Esophagus squamous epithelium (tissue), 5 donors: ENCODE measurements at places on chromosomes 16 and 17.
A peak's percentile ranks its signal among the peaks of the same experiment; 100 is the strongest.

DNA sequence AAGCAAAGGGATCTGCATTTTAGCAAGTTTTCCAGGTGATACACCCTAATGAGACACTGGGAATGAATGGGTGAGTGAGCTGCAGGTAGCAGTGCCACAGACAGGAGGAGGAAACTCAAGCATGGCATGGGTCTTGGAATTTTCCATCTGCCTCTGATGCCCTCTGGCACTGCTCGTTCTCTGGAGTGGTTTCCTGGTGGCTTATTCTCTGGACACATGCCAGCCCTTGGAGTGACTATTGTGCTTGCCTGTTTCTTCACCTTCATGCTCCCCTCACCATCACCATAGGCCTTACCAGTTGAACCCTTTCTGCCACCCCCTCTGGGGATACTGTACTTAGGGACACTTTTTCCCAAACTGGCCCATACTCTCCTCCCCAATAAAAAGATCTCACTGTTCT is 1.6 kb downstream of the COASY start:
- no peak for DNase-seq

DNA sequence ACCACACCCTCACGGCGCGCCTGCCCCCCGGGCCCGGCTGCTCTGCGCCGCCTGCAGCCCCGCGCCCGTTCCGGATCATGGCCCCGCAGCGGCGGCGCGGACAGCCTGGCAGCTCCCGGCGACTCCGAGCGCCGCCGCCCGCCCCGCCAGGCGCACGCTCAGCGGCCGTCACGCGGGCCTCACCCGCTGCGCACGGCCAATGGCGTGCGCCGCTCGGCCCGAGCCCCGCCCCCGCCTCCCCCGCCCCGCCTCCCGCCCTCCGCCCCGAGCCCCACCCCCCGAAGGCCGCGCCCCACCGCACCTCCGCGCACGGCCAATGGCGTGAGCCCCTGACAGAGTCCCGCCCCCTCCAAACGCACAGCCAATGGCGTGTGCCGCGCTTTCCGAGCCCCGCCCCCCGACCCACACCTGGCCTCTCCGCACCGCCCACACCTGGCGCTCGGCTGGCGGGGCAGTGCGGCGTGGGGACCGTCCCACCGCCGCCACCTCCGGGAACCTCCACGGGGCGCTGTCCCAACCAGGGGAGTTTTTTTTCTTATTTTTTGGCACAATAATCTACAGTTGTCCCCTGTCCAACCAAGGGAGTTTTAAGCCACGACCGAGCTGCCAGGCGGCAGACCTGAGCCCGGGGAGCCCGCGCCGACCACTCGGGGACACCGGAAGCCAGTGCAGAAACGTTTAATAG is at the start of gene PCYT2:
Gene PCYT2 (minus strand): TSS at position 123 of the 685 bp plus-strand sequence. CDS start 44 bp downstream, at position 79.
- DNase-seq, result peak; percentile 44

GRCh38 chr17:56894859-56895455 is 18.9 kb downstream of the TRIM25 start:
- DNase-seq, result no peak

DNA sequence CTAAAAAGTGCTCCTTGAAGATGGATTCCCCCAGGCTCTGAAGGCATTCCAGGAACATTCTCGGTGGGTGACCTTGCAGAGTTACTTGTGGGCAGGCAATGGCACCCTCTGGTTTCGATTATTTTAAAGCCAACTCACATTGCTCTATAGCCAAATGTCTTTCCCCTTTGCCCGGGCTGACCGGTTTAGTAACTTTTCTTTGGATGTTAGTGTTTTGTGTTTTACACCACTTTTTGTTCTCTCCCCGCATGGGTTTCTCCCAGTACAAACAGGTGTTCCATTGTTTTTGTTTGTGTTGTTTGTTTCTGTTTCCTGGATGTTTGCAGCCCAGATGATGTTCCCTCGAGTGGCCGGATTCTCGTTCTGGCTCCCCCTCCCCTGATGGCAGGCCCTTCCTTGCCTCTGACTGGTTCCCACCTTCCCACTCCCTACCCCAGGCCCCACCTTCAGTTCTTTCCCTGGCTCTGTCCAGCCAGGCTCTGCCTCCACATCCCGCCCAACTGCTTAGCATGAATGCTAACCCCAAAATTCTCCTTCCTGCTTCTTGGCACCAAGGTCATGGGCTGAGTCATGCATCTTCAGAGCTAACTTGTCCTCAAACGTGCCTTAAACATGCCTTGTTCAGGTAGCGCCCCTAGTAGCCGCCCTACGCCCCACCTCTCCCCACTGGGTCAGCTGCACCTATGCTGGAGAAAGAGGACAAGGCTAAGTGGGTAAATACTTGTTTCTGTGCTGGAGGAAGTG is 40.6 kb downstream of the ELAC2 start:
- no peak for DNase-seq

DNA sequence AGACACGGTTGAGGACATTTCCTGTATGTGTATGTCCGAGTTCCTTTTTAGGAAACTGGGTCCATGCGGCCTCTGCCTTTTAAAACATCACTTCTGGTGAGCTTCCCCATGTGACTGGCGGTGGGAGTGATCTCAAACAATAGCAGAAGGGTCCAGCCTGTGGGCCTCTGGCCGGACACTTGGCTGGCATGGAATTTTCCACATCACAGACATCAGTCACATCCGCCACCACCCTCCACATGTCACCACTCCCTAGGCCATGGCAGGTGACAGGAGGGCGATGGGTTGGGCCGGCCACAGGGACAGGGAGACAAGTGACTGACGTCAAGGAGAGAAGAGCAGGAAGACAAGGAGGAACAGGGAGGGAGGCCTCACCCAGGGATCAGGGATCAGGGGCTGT is 83.7 kb downstream of the DNAH17 start:
- DNase-seq, result no peak

DNA sequence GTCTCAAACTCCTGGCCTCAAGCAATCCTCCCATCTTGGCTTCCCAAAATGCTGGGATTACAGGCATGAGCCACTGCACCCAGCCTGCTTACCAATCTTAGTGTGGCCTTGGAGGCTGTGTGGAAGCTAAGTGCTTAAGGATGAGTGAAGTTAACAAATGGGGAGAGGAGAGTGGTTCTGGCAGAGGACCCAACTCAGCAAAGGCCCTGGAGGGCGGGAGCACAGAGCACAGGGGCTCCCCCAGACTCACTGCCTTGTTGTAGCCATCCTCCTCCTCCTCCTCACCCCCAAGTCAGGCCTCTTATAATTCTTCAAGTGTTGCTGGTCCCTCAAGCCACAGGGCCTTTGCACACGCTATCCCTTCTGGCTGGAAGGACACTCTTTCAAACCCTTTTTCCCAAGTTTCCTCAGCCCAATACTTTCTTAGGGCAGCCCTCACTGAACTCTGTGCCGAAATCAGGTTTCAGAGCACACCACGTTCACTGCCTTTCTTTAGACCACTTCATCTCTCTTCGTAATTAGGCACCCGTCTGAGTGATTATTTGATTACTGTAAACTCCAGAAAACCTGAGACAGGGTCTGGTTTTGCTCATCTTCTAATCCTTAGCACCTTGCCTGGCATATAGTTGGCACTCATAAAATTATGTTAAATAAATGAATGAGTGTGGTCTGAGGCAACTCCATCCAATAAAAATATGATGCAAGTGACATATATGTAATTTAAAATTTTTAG is 23.4 kb downstream of the NGFR start:
- DNase-seq, result no peak

DNA sequence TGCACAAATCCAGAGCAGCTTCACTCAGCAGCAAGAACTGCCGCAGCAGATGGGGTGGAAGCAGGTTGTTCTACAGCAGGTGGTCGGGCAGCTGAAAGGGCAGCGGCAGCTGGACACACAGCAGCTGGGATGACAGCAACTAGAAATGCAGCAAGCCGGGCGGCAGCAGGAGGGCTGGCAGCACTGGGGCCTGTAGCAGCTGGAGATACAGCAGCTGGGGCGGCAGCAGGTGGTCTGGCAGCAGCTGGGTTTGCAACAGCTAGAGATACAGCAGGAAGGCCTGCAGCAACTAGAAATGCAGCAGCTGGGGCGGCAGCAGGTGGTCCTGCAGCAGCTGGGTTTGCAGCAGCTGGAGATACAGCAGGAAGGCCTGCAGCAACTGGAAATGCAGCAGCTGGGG is 460 bp downstream of the KRTAP4-3 start:
- DNase-seq, result no peak

- DNase-seq, result no peak
Observed at GRCh38 chr16:30786115-30786935, 680 bp downstream of the ZNF629 start.

- DNase-seq, result no peak
Observed at GRCh38 chr16:28110074-28110473, 46.6 kb upstream of the GSG1L start.

DNA sequence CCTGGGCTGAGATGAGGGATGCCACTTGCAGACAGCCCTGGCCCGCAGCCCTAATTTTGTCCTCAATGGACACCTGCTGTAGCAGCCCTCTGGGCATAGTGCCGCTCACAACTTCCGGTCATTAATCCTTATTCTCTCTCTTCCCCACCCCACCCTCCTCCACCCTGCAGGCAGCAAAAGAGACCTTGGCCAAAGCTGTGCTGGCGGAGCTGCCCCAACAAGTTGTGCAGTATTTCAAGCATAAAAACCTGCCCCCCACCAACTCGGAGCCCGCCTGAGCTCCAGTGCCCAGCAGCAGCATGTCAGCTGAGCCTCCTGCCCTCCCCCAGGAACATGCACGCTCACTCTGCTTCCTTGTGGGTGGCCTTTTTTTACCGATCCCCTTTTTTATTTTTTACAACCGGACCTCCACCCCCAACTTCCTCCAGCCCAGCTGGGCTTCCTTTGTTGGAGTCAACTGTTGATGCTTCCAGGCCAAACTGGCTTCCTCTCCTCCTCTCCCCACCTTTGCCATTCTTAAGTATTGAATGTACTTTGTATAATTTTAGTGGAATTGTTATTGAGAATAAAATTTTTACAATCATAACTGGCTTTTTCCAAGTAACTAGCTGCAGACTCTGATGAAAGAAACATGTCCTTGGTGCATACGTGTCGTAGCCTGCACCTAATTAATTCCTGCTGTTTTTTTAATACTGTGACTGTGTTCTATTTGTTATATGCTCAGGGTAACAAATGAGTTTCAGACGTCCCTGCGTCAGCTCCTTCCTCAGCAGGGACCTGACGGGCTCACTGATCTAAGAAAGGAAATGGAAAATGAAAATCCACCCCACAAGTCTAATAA is 38.2 kb downstream of the PSME3IP1 start:
- DNase-seq, result no peak

GRCh38 chr17:77622647-77623046 is 335.9 kb upstream of the TNRC6C start:
- DNase-seq, result no peak

- no peak for DNase-seq
Observed at GRCh38 chr16:57893559-57894389, 77.2 kb downstream of the CNGB1 start.

DNA sequence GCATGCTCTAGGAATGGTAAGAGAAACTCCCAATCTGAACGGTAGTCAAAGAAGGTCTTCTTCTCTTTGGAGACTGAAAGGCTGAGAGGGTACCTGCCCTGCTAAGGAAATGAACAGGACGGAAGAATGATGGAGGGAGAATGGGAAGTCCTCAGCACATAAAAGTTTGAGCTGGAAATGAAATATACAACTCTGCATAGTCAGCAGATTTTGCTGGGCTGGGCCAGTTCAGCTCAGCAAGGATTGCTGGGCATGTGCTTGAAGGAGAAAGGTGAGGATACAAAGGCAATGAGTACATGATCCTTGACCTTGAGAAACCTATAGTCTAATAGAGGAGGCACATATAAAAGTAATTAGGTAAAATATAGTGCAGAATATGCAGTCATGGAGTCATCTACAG is 669.3 kb downstream of the MAF start:
- no peak for DNase-seq

GRCh38 chr16:84780544-84781376 is 39.0 kb upstream of the CRISPLD2 start:
- no peak for DNase-seq
